Transverse colon (tissue), 4 donors: ENCODE measurements at places on chromosomes 12 and 14.

DNA sequence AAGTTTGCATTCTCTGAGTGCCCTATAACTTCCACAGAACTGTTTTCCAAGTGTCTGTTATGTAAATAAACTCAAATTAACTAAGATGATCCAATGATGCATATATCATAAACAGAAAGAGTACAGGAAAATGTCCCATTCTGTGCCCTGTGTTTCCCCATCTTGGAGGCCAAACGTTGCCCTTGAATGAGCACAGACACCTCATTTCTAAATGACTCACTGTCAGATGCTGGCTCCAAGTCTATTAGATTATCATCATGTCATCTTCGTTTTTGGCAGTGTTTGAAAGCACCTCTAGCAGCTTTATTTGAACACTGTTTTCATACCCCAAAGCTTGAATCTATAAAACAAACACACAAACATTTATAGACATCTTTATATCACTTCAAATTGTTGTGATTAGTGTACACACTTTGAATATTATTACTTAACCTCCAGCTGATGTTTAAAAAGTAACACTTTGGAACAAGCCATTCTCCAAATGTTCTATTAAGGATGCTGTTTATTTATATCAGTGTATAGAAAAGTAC is 424.2 kb downstream of the NOVA1 start:
- no peak overlapping the region for H3K27ac ChIP-seq
- H3K36me3 ChIP-seq: no peaks in the 10 kb centered on the region
- no peak for DNase-seq
- H3K4me3 ChIP-seq: no peak overlapping the region
- no peaks in the 10 kb centered on the region for H3K4me1 ChIP-seq

- no peak for DNase-seq
- H3K27ac ChIP-seq: no peak overlapping the region
- peaks cover 33% of the 10 kb centered on the region for H3K4me1 ChIP-seq
- no peak overlapping the region for H3K4me3 ChIP-seq
- no peaks in the 10 kb centered on the region for H3K36me3 ChIP-seq
These were observed 102.7 kb upstream of the USP44 start for GRCh38 chr12:95653771-95654546.

DNA sequence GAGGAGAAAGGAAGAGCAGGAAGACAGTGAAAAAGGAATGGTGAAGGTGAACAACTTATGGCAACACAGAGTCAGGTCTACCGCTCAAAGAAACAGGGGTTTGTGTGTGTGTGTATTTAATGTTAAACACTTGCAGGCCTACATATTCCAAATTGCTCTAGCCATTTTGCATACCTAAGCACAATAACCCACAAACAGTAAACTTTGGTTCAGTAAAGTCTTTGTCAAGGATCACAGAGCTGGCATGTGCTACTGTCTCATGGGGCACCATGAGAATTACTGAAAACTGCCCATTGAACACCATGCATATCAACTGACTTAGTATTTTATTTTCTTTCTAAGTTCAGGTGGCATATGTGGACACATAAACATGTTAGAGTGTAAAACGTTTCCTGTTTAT is 163.6 kb downstream of the MDGA2 start:
- H3K4me1 ChIP-seq: no peaks in the 10 kb centered on the region
- no peak overlapping the region for H3K27ac ChIP-seq
- H3K36me3 ChIP-seq: no peaks in the 10 kb centered on the region
- DNase-seq: no peak
- H3K27me3 ChIP-seq: no peaks in the 10 kb centered on the region
- no peak overlapping the region for H3K4me3 ChIP-seq

- no peaks in the 10 kb centered on the region for H3K27me3 ChIP-seq
- H3K27ac ChIP-seq: no peak overlapping the region
These were observed 242.1 kb downstream of the CHST11 start for GRCh38 chr12:104698871-104699270.

GRCh38 chr14:39212034-39212433 is 21.7 kb upstream of the MIA2 start:
- H3K27ac ChIP-seq: no peak overlapping the region
- no peaks in the 10 kb centered on the region for H3K4me1 ChIP-seq
- H3K36me3 ChIP-seq: no peaks in the 10 kb centered on the region
- no peaks in the 10 kb centered on the region for H3K27me3 ChIP-seq

DNA sequence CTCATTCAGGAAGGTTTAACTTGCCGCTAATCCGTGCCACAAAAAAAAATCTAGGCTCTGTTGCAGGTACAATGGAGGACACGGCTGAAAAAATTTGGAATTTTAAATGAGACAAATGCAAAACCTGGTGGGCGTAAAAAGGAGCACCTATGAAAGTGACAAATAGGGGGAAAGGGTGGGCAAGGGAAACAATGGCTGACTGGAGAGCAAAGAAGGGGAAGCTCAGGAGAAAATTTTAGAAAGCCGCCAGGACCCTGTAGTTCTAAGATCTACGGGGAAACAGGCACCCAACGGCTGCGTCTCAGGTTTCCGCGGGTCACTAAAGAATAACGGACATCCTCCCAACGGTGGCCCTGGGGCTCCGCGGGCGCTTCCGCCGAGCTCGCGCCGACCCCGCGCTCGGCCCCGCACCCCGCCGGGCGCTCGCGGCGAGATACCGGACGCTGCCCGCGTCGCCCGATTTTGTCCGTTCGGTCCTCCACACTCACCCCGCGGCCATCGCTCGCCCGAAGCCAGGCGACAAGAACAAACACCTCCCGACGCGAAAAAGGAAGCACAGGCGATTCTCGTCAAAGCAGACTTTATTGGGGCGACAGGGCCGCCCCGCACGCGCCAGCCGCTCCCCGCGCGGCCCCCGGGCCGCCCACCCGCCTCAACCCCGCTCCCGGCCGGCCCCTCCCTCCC is 1.1 kb upstream of the YY1 start:
- H3K36me3 ChIP-seq: no peaks in the 10 kb centered on the region
- H3K4me1 ChIP-seq: peaks cover 40% of the 10 kb centered on the region
- no peaks in the 10 kb centered on the region for H3K27me3 ChIP-seq

GRCh38 chr14:61466905-61467280 is 145.5 kb downstream of the PRKCH start:
- DNase-seq: no peak
- H3K36me3 ChIP-seq: no peaks in the 10 kb centered on the region
- H3K27ac ChIP-seq: no peak overlapping the region
- peaks cover 34% of the 10 kb centered on the region for H3K4me1 ChIP-seq
- H3K4me3 ChIP-seq: no peak overlapping the region

GRCh38 chr14:105168979-105169507 is 467 bp upstream of the JAG2 start:
- DNase-seq: no peak
- H3K4me3 ChIP-seq: peak overlapping the region; percentile 41
- no peak overlapping the region for H3K27ac ChIP-seq
- no peaks in the 10 kb centered on the region for H3K4me1 ChIP-seq
- H3K36me3 ChIP-seq: no peaks in the 10 kb centered on the region
- H3K27me3 ChIP-seq: peaks cover 35% of the 10 kb centered on the region

- no peaks in the 10 kb centered on the region for H3K36me3 ChIP-seq
- no peak overlapping the region for H3K27ac ChIP-seq
- H3K27me3 ChIP-seq: no peaks in the 10 kb centered on the region
- no peak for DNase-seq
These were observed 795.6 kb downstream of the DIO2 start for GRCh38 chr14:79415726-79416125.

DNA sequence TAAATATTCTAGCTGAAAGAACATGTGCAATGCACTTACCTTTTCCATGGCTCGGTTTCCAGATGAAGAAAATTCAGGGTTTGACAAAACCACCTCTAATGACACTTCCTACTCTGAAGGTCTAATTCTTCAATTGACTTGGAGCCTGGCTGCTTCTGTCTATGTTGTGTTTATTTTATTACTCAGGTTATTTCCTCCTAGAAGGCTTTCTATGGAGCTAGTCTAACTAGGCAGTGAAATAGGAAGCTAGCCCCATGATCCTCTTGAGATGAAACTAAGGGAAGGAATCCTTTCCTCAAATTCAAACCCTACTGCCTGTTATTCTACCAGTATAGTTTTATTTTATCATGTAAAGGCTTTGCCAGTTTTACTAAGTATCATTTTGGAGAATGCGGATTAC is 20.9 kb upstream of the IFNG-AS1 start:
- no peak for DNase-seq
- no peaks in the 10 kb centered on the region for H3K36me3 ChIP-seq

- H3K36me3 ChIP-seq: no peaks in the 10 kb centered on the region
- H3K27me3 ChIP-seq: no peaks in the 10 kb centered on the region
- no peak for DNase-seq
These were observed 270.6 kb downstream of the SLC6A15 start for GRCh38 chr12:84641940-84642545.

DNA sequence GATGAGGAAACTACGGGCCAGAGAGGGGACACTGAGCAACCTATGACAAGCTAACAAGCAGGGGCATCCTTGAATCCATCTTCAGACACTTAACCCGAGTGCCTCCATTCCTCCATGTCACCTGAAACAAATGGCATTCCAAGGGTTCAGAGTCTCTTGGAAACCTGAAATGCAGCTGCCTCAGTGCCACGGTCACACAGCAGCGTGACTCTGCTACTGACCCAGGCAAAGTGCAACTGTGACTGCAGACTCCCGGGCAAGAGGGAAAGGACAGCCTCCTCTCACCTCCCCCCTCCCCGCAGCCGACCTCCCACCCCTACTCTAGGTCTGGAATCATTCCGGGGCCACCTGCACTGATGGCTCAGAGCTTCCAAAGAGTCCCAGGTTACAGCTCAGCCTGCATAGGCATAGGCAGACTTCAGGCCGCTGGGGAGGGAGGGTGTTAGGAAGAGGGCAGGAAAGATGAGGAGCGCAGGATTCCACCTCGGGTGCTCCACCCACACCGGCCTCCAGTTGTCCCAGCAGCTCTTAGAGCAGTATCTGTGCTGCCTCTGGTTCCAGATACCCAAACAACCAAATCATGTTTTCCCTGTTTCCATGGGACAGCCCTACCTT is 53.2 kb downstream of the KCNK10 start:
- no peaks in the 10 kb centered on the region for H3K27me3 ChIP-seq
- H3K36me3 ChIP-seq: no peaks in the 10 kb centered on the region
- H3K4me3 ChIP-seq: no peak overlapping the region
- peaks cover 7% of the 10 kb centered on the region for H3K4me1 ChIP-seq
- H3K27ac ChIP-seq: peak overlapping the region; percentile 69
- peak; percentile 35 for DNase-seq

GRCh38 chr12:66365718-66366490 is 63.6 kb downstream of the HELB start:
- H3K4me3 ChIP-seq: no peak overlapping the region
- H3K27ac ChIP-seq: no peak overlapping the region
- DNase-seq: no peak
- no peaks in the 10 kb centered on the region for H3K4me1 ChIP-seq
- no peaks in the 10 kb centered on the region for H3K36me3 ChIP-seq
- H3K27me3 ChIP-seq: no peaks in the 10 kb centered on the region

GRCh38 chr14:73758392-73759182 is 44.4 kb upstream of the PNMA1 start:
- H3K27me3 ChIP-seq: no peaks in the 10 kb centered on the region
- peaks cover 86% of the 10 kb centered on the region for H3K4me1 ChIP-seq
- H3K4me3 ChIP-seq: peak overlapping the region; percentile 93
- DNase-seq: peak; percentile 87

DNA sequence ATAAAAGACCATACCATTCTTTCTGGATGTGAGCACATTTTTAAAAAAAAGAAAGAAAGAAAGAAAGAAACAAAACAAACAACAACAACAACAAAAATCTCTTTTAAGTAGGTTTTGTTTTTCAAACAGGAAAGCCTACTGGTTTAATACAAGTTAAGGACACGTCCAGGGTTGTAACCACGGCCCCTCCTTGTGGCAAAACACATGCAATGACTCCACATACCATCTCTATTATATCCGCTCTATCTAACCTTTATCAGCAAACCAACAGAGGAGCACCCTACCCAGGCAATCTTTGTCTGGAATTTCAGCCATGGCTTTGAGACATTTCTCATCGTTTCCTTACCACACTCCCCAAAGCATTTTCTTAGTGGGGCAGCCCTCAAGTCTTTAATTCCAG is 360.5 kb upstream of the TMPO start:
- H3K27ac ChIP-seq: no peak overlapping the region
- no peaks in the 10 kb centered on the region for H3K4me1 ChIP-seq
- no peaks in the 10 kb centered on the region for H3K27me3 ChIP-seq
- no peak for DNase-seq

GRCh38 chr14:44699391-44699790 is 192.3 kb upstream of the FSCB start:
- no peak overlapping the region for H3K27ac ChIP-seq
- no peaks in the 10 kb centered on the region for H3K27me3 ChIP-seq
- H3K4me3 ChIP-seq: no peak overlapping the region
- no peaks in the 10 kb centered on the region for H3K36me3 ChIP-seq
- H3K4me1 ChIP-seq: no peaks in the 10 kb centered on the region
- no peak for DNase-seq

- H3K27ac ChIP-seq: no peak overlapping the region
- DNase-seq: no peak
- no peak overlapping the region for H3K4me3 ChIP-seq
- H3K4me1 ChIP-seq: no peaks in the 10 kb centered on the region
- no peaks in the 10 kb centered on the region for H3K27me3 ChIP-seq
These were observed 44.2 kb downstream of the TTC8 start for GRCh38 chr14:88868558-88869159.

GRCh38 chr14:72636871-72637270 is 257.0 kb downstream of the DPF3 start:
- no peak overlapping the region for H3K4me3 ChIP-seq
- H3K36me3 ChIP-seq: no peaks in the 10 kb centered on the region
- no peaks in the 10 kb centered on the region for H3K27me3 ChIP-seq
- no peak overlapping the region for H3K27ac ChIP-seq
- no peaks in the 10 kb centered on the region for H3K4me1 ChIP-seq

DNA sequence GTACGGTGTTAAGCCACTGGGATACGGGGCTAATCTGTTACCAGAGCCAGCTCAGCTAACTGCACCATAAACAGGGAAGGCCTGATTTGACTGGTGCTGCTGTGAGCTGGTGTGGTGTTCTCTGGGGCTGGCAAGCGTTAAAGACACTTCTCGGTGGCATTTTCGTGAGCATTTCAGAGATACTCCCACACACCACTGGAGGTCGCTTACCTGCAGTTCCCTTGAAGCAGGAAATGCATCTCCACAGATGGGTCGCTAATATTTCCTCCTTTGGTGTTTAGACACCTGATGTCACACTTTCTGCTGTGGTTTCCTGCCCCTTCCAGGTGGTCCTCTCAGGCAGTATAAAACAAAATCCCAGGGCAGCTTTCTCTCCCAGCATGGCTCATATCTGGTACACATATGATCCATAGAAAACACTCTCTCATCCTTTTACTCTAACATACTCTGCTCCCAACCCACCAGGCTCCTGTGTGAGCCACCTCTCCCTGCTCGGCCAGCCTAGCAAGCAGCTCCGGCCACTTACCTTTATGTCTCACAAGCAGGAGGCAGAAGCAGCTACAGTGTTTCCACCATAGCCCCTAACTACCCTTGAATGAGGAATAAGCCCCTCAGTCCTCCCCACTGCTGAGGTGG is 129.9 kb upstream of the GRIN2B start:
- H3K27me3 ChIP-seq: no peaks in the 10 kb centered on the region
- DNase-seq: no peak
- H3K4me1 ChIP-seq: no peaks in the 10 kb centered on the region
- H3K36me3 ChIP-seq: no peaks in the 10 kb centered on the region
- H3K4me3 ChIP-seq: no peak overlapping the region
